ENCODE measurements at places on chromosomes 5 and 9. TPM values are rescaled to one million over a fixed set of nuclear protein-coding genes. Genes with fewer than 3 reads are reported as not detected.

Gene CD14
- total RNA-seq: 235 TPM

Gene FREM1
- total RNA-seq: 9.9 TPM

Gene SLC36A2
- total RNA-seq: not detected

DNA sequence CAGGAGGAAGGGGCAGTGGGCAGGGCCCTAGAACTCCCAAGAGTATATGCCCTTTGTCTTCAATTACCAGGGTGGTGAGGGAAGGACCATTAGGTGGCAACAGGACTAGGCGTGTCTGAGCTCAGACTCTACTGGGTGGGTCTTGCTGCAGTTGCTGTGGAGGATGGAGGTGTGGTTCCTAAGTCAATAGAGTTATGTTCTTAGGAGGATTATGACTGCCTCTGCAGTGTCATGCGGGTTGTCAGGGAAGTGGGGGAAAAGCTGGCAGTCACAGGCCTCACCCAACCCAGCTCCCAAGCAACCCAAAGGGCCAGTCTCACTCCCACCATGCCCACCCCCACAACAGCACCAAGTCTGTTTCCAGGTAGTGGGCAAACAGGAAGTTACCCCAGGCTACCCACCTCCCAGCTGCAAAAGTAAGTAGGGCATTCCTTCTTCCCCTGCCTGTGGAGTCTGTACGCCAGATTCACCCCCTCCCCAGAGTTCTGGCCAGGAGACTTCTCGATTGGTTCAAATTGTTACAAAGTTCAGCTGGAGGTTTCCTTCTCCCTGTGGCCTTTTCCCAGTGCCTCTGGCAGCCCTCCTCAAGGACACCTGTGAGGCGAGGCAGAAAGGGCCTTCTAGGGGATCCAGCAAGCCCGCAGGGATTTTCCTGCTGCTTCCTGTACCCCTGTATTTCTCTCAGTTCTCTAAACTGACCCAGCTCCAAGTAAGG lies 145.3 kb downstream of the HINT1 start:
- no peak for DNase-seq

GRCh38 chr5:149414405-149415065 lies 35.4 kb upstream of the IL17B start:
- DNase-seq: no peak

DNA sequence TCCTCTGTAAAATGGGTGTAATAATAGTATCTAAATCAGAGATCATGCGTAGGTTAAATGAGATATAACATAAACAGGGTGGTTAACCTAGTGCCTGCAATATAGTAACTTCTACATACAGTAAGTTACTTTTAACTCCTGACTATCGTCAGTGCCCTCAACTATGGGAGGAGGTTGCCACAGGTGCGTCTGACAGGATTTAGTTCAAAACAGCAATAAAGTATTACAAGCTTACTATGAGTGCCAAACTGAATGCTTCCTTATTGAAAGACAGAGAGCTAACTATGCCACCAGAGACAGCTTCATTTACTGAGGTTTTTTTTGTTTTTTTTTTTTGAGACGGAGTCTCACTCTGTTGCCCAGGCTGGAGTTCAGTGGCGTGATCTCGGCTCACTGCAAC lies 209.0 kb downstream of the ADAMTSL1 start:
- DNase-seq: no peak

DNA sequence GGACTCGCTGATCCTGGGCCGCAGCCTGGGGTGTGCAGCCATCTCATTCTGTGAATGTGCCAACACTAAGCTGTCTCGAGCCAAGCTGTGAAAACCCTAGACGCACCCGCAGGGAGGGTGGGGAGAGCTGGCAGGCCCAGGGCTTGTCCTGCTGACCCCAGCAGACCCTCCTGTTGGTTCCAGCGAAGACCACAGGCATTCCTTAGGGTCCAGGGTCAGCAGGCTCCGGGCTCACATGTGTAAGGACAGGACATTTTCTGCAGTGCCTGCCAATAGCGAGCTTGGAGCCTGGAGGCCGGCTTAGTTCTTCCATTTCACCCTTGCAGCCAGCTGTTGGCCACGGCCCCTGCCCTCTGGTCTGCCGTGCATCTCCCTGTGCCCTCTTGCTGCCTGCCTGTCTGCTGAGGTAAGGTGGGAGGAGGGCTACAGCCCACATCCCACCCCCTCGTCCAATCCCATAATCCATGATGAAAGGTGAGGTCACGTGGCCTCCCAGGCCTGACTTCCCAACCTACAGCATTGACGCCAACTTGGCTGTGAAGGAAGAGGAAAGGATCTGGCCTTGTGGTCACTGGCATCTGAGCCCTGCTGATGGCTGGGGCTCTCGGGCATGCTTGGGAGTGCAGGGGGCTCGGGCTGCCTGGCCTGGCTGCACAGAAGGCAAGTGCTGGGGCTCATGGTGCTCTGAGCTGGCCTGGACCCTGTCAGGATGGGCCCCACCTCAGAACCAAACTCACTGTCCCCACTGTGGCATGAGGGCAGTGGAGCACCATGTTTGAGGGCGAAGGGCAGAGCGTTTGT lies 19.9 kb downstream of the PTGES2 start:
- DNase-seq: no peak

DNA sequence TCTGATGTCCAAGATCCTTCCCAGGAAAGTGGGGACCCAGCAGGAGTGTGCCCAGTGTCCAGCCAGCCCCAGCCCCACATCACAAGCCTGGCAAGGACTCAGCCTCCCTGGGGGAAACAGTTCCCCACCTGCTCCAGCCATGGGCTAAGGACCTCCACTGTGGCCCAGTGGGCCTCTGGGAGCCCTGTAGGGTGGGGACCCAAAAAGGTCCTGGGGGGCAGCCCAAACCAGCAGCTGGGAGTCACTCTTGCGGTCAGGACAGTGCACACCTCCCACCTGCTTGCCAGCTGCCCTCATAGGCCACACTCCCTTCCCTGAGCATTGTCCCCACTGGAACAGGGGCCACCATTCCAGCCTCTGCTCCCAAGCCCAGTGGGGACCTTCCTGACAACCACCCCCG lies 1.7 kb downstream of the ABCA2 start:
- no peak for DNase-seq

DNA sequence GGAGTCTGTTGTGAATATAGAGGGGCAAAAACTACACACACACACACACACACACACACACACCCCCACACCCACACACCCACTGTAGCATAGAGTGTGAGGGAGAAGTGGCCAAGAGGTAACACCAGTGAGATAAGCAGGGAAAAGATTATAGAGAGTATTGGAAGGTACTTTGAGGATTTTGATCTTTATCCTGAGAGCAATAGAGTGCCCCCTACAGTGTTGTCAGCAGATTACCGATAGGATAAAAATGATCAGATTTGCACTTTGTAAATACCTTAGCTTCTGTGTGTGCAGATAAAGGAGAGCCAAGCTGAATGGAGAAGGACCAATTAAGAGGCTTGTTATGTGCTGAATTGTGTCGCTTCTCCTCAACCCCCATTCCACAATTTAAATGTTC lies 32.3 kb downstream of the ERCC6L2 start:
- no peak for DNase-seq

DNA sequence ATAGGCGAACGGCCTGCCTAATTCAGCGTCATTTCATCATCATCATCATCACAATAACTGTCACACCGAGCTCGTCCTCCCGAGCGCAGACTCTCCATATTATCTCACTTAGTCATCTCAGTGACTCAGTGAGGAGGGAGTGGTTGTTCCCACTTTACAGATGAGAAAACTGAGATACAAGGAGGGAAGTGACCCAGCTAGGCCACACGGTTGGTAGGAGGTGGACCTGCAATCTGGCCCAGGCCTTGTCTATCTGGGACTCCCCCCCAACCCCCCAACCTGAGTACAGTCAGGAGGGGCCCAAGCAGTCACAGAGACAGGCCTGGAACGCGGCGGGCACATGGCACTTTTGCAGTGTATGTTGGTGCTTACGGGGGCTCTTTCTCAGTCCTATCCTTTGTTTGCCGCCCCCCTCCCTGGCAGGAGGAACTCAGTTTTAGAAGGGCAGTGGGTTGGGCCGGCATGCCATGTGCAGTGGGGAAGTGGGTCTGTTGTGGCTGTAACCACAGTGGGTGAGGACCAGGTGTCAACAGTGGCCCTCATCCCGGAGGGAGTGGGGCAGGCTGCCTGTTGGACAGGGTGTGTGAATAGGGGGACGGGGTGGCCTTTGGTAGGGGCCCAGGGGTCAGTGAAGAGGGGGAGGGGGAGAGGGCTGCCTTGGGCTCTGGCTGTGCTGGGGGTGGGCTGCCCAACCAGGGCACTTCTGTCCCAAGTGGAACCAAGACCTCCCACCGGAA lies 1.7 kb upstream of the RXRA start:
- DNase-seq: no peak
